ENCODE measurements at places on chromosomes 6 and 20.
A peak's percentile ranks its signal among the peaks of the same experiment; 100 is the strongest.

DNA sequence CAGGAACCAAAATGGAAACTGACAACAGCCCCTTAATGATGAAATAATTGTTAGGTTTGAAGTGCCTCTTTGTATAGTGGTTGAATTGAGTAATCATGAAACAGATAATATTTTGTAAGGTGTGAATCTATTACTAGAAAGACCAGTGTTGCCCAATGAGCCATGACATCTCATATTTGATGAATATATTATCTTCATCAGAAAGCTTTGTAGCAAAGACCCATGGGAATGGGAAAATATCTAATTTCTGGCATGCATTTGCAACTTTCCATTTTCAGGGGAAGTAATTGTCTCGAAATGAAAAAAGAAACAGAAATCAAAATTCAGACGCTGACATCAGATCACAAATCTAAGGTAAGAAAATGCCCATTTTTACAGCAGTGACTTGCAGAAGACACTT lies 57.3 kb upstream of the LAMP5 start:
- DNase-seq, result no peak

DNA sequence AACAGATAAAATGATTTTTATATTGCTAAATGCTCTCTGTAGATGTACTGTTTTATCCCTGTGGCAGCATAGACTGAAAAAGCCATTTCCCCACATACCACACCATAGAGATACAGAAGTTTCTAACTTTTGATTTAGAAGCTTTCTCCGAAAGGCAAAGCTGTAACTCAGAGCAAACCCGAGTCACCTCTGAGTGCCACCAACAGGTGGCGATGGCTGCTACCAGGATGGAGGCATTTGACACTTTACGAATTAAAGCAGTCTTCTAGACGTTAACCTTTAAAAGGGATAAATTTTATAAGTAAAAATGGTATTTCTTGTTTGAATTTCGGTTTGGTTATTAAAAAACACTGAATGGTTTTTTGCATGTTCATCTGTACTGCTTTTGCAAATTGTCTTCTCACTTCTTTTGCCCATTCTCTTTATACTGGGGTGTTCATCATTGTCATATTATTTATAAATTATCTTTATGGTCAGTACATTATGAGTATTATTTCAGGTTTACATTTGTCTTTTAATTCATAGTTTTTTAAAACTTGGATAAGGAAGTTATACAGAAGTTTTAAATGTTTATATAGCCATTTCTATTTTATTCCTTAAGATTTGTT lies 201.0 kb upstream of the CEP162 start:
- DNase-seq, result peak; percentile 85

- no peak for DNase-seq
These were observed 12.5 kb downstream of the GZF1 start for GRCh38 chr20:23374441-23374840.

GRCh38 chr6:16481697-16482399 lies 243.5 kb downstream of the GMPR start:
- DNase-seq, result no peak

GRCh38 chr20:32983459-32984112 lies 20.6 kb downstream of the SUN5 start:
- no peak for DNase-seq
